A549 treated with GW870086 at 1 μM for 4 hours (cell line): ENCODE measurements at places on chromosomes 16 and 17. TPM values are rescaled to one million over a fixed set of nuclear protein-coding genes. Genes with fewer than 3 reads are reported as not detected.

KRT12 gene
- not detected in 5 replicates for total RNA-seq

STH gene
- not detected in 5 replicates for total RNA-seq

LYRM9 gene
- 1.4 to 1.9 TPM (median 1.6 TPM) in 5 replicates for total RNA-seq

CD300A gene
- total RNA-seq = not detected in 5 replicates

COX6A2 gene
- not detected in 5 replicates for total RNA-seq

MMP28 gene
- total RNA-seq = 5.5 to 10.2 TPM (median 8.6 TPM) in 5 replicates

KRTAP4-5 gene
- total RNA-seq = not detected in 5 replicates

MT1F gene
- 15.9 to 26.2 TPM (median 18.6 TPM) in 5 replicates for total RNA-seq

NUPR1 gene
- 12.1 to 18.5 TPM (median 15.9 TPM) in 5 replicates for total RNA-seq

SLC52A1 gene
- 0.42 to 1.0 TPM (median 0.70 TPM) in 5 replicates for total RNA-seq

TBKBP1 gene
- total RNA-seq = 5.1 to 6.1 TPM (median 5.4 TPM) in 5 replicates

TANGO6 gene
- 5.2 to 6.9 TPM (median 6.4 TPM) in 5 replicates for total RNA-seq

KRTAP1-1 gene
- not detected in 5 replicates for total RNA-seq

DRC3 gene
- 1.4 to 2.4 TPM (median 1.8 TPM) in 5 replicates for total RNA-seq

HSD3B7 gene
- total RNA-seq = 14.0 to 17.1 TPM (median 14.3 TPM) in 5 replicates

DLX3 gene
- total RNA-seq = 0.05 to 0.10 TPM (median 0.07 TPM) in 4 of 5 replicates, not detected in the other

ALOX12B gene
- 1.3 to 1.8 TPM (median 1.6 TPM) in 5 replicates for total RNA-seq

CES2 gene
- 26.9 to 35.6 TPM (median 31.3 TPM) in 5 replicates for total RNA-seq

CD300LB gene
- 0.05 to 0.17 TPM (median 0.10 TPM) in 4 of 5 replicates, not detected in the other for total RNA-seq

CRHR1 gene
- total RNA-seq = 0.20 TPM in 1 of 5 replicates, not detected in the others

P2RX1 gene
- not detected in 5 replicates for total RNA-seq

C17orf113 gene
- 0.48 to 0.94 TPM (median 0.69 TPM) in 5 replicates for total RNA-seq

LPO gene
- total RNA-seq = not detected in 5 replicates

STAT5A gene
- total RNA-seq = 5.3 to 7.8 TPM (median 5.6 TPM) in 5 replicates

PPL gene
- total RNA-seq = 4.5 to 6.1 TPM (median 5.4 TPM) in 5 replicates

GUCY2D gene
- 0.24 to 0.34 TPM in 2 of 5 replicates, not detected in the others for total RNA-seq

MRPL38 gene
- total RNA-seq = 88.0 to 126 TPM (median 118 TPM) in 5 replicates

RBFOX1 gene
- not detected in 5 replicates for total RNA-seq

SPIRE2 gene
- 5.9 to 8.4 TPM (median 7.9 TPM) in 5 replicates for total RNA-seq

P3H4 gene
- total RNA-seq = 25.8 to 38.7 TPM (median 35.0 TPM) in 5 replicates

DNAI2 gene
- not detected in 5 replicates for total RNA-seq

PIRT gene
- total RNA-seq = not detected in 5 replicates

C16orf74 gene
- 12.7 to 18.1 TPM (median 15.0 TPM) in 5 replicates for total RNA-seq

KLHL10 gene
- total RNA-seq = not detected in 5 replicates

COPZ2 gene
- 13.9 to 19.5 TPM (median 17.4 TPM) in 5 replicates for total RNA-seq

KLHL11 gene
- total RNA-seq = 1.7 to 3.8 TPM (median 2.9 TPM) in 5 replicates

PTX4 gene
- total RNA-seq = not detected in 5 replicates

MYL11 gene
- 0.51 TPM in 1 of 5 replicates, not detected in the others for total RNA-seq

CASKIN1 gene
- 0.35 to 0.55 TPM (median 0.45 TPM) in 5 replicates for total RNA-seq

TPSAB1 gene
- total RNA-seq = 0.09 TPM in 1 of 5 replicates, not detected in the others
